Type B pancreatic cell (in vitro differentiated cells): ENCODE measurements at places on chromosomes 4 and X.

- no peak for DNase-seq
These were observed 292.9 kb downstream of the TLL1 start for GRCh38 chr4:166165829-166166420.

DNA sequence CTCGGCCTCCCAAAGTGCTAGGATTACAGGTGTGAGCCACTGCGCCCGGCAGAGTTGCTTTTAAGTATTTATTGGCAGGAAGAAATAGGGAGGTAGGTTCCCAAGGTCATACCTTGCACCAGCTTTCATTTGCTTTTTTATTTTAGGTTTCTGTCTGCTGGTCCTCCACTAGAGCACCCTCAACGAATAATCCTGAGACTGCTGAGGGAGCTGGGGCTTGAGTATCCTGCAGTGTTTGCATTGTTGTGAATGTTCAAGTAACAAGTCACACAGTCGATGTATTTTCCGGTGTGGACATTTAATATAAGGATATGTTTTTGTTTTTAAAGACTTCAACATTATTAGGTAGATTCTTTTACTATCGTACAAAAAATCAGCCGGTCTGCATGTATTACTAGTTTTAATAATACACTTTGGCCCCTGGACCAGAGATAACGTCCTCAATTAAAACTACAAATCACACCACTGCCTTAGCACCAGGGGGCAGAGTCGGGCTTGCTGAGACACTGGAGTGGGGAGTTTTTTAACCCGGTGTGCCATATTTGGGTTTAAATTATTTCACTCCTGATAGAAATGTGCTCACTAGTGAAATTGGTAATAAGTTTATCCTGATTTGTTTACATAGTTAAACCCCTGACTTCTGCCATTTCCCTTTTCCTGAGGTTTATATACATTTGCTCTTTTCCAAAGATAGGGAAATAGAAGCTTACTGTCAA, 11.6 kb downstream of the SMIM20 start:
- DNase-seq: no peak

DNA sequence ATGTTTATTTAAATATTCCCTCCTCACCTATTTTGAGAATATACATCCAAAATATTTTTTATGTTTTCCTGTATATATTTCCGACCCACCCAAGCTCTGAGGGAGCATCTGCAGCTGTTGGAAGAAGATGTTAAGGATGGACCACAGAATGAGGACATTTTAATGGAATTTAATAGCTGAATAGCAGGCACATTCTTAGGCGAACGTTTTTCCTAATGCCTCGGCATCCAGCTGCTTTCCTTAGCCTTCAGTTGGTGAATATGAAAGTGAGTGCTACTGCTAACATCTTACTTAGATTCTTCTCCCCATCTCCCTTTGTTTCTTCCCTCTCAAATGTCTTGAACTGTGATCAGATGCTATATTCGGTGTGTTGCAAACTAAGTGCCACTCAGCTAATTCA, 158.0 kb upstream of the CTSO start:
- DNase-seq: no peak

DNA sequence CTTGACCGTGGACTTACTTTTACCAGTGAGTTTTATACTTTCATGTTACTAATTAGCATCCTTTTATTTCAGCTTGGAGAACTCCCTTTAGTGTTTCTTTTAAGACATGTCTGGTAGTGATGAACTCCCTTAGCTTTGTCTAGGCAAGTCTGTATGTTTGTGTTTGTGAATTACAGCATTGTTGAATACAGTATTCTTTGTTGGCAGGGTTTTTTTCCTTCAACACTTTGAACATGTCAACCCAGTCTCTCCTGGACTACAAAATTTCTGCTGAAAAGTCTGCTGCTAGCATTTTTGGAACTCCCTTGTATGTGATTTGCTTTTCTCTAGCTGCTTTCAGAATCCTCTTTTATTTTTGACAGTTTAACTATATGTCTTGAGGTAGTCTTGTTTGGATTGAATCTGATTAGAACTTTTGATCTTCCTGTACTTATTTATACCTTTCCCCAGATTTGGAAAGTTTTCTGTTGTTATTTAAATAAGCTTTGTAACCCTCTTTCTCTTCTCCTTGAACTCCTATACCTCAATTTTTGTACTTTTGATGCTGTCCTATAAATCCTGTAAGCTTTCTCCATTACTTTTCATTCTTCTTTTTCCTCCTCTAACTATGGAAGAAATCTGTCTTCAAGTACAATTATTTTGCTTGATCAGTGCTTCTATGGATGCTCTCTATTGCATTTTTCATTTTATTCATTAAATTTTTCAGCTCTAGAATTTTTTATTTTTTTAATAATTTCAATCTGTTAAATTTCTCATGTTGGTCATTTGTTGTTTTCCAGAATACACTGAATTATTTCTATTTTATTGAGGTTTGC, 14.1 kb downstream of the PAPSS1 start:
- DNase-seq: no peak

- DNase-seq: no peak
These were observed 163.1 kb downstream of the EVC2 start for GRCh38 chr4:5545271-5545670.

- no peak for DNase-seq
These were observed 22.7 kb upstream of the MSN start for GRCh38 chrX:65644621-65645289.

- DNase-seq: peak; percentile 77
These were observed 50.8 kb upstream of the TRIM2 start for GRCh38 chr4:153153339-153153871.

DNA sequence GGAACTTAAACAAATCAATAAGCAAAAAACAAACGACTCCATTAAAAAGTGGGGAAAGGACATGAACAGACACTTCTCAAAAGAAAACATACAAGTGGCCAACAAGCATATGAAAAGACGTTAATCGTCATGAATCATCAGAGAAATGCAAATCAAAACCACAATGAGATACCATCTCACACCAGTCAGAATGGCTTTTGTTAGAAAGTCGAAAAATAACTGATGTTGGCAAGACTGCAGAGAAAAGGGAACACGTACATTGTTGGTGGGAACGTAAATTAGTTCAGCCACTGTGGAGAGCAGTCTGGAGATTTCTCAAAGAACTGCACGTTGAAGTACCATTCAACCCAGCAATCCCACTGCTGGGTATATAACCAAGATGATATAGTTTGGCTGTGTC, 23.7 kb downstream of the NEUROG2 start:
- no peak for DNase-seq

DNA sequence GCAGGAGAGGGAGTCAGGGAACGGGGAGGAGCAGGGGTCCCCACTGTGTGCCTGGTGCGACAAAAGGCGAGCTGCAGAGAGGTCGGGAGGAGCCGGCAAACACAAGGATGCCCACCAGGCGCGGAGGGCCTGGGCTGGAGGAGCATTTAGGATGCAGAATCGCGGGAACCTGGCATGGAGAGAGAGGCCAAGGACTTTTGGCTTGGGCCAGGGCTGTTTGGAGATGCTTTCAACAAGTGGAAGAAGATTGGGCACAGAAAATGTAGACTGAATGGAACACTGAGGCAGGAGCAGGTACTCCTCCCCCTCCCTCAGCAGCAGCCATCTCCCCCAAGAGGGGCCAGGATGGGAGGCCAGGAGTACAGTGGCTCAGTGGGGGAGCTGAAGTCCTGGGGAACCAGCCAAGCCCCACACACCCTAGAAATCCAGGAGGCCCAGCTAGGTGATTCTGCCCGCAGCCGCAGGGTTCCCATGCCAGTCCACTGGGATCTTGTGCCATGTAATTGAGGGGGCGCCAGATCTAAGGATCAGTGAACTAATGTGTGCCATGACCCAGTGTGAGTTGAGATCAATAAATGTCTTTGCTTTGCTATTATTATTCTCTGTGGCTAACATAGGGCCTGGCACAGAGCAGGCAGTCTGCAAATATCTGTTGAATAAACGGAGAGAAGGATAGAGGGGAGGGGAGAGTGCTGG, 1.1 kb upstream of the ABLIM2 start:
- DNase-seq: no peak

GRCh38 chrX:130167040-130167439, 1.4 kb upstream of the AIFM1 start:
- no peak for DNase-seq

GRCh38 chr4:185183622-185184281, 20.0 kb downstream of the CFAP97 start:
- DNase-seq: no peak

GRCh38 chr4:139665079-139665689, 435 bp upstream of the MGST2 start:
- no peak for DNase-seq

GRCh38 chr4:97411356-97411755, 731.9 kb downstream of the STPG2 start:
- DNase-seq: no peak

GRCh38 chr4:55568905-55569504, 22.3 kb upstream of the CLOCK start:
- no peak for DNase-seq

- DNase-seq: peak; percentile 62
These were observed 627 bp downstream of the CDKN2AIP start for GRCh38 chr4:183445097-183445428.

GRCh38 chrX:23887451-23887850, 20.3 kb downstream of the APOO start:
- DNase-seq: no peak

GRCh38 chrX:130645955-130646583, 244.3 kb downstream of the RBMX2 start:
- DNase-seq: no peak

DNA sequence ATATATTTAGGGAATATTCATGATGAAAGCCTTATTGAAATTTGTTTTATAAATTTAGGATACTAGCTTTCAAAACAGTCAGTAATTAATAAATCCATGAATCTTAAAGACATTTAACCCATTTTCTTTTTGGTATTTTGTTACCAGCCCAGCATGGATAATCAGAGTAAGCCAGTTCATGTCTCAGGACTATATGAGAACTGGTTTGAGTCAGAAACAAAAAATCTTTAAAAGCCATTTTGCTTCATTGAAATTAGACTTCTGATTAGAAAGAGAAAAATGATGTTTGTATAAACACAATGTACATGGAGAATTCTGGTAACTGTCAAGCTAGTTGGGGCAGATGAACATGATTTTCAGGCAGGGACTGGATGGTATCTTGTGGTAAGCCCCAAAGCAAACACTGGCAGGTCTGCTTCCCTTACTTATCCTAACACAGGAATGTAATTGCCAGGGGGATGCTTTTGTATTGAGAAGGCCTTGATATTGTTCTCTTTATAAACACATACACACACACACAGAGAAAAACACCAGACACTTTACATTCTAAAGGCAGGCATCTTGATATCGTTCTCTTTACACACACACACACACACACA, 9.4 kb downstream of the ARHGAP10 start:
- no peak for DNase-seq

DNA sequence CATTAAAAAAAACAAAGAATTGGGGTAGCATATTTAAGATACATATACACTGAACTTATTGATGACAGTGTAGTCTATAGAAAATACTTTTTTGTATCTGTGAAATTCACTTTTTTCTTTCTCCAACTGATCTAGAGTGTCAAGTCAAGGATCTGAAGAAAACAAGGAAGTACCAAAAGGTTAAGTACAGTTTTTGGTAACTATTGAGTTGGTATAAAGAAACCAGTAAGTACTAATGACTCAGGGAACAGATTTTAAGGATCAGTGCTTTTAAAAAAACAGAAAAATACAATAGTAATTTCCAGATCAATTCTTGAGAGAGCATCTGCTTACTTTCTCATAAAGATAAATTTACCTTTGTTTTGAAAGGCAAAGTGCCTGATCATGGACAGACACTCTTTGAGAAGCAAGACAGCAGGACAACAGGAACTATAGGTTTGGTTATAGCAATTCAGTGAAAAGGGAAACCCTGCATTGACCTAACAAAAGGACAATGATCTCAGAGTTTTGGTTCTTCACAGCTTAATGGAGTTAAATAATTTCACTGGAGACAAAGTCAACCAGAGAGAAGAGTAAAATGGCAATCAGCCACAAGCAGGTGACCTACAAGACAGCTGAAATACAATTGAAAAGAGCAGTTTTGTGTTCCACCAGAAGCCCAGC, 23.4 kb downstream of the TRMT10A start:
- no peak for DNase-seq

GRCh38 chr4:8867624-8868320, 3.9 kb downstream of the HMX1 start:
- no peak for DNase-seq

DNA sequence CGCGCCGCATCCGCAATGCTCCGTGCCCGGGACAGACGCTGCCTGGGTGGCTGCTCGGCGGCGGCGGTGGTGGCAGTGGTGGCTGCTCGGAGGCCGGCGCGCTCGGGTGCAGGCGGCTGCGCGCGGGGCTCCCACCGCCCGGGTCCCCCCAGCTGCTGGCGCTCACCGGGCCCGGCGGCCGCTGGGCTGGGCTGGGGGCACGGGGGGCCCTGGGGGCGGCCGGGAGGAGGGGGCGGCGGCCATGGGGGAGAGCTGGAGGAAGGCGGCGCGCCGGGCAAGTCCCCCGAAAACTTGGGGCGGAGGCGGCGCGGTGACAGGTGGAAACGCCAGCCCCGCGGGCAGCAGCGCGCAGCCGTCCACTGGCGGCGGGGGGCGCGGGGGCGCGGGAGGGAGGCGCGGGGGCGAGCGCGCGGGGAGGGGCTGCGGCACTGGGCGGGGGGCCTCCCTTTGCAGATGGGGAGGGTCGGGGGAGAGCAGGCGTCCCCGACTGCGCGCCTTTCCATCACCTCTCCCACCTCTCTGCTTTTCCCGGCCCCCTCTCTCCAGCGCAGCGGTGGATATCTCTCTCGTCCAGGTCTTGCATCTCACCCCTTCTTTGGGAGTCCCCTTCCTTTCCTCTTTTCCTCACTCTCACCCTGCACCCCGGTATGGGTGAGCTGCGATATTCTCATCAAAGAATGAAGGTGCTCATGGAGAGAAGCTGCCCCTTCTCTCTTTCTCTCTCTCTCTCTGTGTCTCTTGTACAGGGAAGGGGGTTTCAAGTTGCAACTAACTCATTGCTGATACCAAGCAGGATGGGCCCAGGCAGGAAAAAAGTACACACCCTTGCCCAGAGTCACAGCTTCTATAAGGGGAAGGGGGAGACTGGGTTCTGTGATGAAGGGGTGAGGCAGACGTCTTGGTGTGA, 83.7 kb upstream of the DHRSX start:
- DNase-seq: no peak

GRCh38 chrX:40683245-40683644, 35.9 kb upstream of the CXorf38 start:
- no peak for DNase-seq

DNA sequence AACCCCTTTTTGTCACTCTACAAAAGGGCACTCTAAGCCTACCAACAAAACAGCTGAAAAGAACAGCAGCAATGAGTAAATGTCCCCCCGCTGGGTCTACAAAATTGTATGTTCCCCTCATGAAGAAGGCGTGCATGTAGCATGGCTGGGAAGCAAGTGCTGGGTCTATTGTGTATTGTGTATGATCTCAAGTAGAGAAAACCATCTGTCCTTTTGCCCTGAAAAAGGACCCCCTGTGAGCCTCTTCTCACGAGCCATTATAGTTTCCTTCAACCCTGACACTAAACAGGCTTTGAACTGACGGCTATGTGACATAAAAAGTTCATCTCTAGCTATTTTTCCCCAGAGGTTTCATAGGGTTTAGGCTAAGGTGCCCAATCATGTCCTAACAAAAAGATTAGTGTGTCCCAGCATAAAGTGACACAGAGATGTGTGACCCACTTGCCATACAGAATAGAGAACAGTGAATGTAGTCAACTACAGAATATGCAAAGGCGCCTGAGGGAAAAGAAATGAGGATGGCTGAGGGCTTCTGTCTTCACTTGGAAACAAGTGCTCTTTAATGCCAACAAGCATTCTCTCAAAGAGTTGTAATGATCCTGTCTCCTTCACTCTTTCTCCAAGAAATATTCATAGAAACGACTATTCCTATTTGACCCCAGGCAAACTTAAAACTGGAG, 27.3 kb downstream of the COL25A1 start:
- no peak for DNase-seq

- DNase-seq: no peak
These were observed 75.0 kb downstream of the MGST2 start for GRCh38 chr4:139740531-139741041.

- DNase-seq: no peak
These were observed 44.9 kb downstream of the SH3RF1 start for GRCh38 chr4:169225812-169226211.
